ENCODE measurements at places on chromosomes 2 and 18.

- DNase-seq, result no peak
Measured at GRCh38 chr18:45775743-45776142, 49.7 kb upstream of the SIGLEC15 start.

GRCh38 chr2:209565896-209566582, 142.2 kb downstream of the MAP2 start:
- DNase-seq, result no peak

DNA sequence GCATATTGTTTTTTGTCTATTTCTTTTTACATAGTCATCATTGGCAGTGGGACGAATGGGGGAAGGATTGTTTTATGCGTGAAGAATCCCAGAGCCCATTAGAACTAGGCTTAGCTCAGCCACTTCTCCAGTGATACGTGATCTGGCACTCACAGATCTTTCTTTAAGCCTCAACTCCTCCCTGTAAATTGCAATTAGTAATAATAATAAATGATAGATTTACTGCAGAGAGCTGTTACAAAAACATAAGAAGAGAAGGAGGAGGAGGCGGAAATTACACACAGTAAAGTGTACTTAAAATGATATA, 629.3 kb downstream of the NRXN1 start:
- no peak for DNase-seq

GRCh38 chr2:53784436-53784835, 2.3 kb downstream of the ASB3 start:
- DNase-seq, result no peak

DNA sequence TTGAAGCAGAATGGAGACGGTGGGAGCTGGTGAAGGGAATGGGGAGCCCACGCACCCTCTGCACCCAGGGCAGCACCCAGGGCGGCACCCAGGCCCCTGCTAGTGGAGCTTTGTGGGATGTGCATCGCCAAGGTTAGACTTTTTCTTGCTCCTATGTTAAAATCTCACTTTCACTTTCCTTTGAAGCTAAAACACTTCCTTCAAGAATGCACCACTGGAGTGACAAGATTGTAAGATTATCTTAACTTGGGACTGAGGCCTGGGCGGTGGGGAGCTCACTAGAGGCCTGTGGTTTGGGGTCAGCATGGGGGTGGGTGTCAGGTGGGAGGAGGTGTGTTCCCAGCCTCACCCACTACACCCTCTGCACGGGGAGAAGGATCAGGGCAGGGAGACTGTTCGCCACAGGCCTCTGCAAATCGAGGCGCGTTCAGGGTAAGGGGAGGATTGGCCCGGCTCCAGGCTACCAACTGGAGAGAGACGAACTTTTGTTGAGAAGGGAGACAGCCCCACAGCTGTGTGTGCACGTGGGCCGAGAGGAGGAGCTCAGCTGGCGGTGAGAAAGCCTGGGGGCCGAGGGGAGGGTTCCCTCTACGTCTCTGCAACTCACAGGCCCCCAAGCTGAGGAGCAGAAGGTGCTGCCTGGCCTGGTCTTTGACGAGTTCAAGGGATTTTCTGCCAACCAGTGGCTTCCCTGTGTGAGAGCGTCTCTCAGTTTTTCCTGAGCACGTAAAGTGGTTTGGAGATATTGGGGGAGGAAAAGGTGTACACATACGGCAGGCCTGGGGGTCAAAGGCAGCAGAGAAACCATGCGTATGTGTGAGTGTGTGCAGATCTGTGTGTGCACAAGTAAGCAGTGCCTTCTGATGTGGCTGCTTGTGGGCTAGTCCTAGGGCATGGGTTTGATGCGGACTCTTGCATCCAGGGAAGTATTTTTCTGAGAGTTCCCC, 147.7 kb downstream of the KLHL29 start:
- DNase-seq, result peak; percentile 16

DNA sequence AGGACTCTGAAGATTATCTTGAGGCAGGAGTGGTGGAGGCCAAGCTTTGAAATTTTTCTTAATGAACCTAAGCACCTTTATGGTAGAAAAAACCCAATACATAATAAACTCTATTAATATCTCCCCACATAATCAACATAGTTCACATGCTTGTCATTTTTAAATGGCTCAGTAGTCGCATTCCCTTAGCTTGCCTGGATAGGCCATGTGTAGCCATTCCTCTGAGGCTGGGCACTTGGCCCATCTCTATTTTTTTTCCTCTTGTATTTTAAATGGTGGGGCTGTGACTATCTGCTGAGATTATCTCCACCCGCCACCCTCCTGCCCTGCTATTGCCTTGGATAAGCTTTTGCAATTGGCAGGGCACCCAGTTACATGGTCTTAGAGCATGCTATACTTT, 143.1 kb downstream of the FHOD3 start:
- no peak for DNase-seq

- no peak for DNase-seq
Measured at GRCh38 chr18:24602201-24602600, 141.8 kb downstream of the HRH4 start.

GRCh38 chr2:191115391-191115790, 35.4 kb downstream of the STAT4 start:
- DNase-seq, result no peak

DNA sequence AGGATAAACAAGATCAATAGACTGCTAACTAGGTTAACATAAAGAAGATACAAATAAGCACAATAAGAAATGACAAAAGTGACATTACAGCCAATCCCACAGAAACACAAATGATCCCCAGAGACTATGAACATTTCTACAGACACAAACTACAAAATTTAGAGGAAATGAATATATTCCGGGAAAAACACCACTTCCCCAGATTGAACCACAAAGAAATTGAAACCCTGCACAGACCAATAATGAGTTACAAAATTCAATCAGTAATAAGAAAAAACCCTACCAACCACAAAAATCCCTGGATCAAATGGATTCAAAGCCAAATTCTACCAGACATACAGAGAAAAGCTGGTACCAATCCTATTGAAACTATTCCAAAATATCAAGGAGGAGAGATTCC, 232.4 kb upstream of the RBMS1 start:
- DNase-seq, result no peak

GRCh38 chr2:142885543-142885942, 8.1 kb downstream of the KYNU start:
- DNase-seq, result no peak

DNA sequence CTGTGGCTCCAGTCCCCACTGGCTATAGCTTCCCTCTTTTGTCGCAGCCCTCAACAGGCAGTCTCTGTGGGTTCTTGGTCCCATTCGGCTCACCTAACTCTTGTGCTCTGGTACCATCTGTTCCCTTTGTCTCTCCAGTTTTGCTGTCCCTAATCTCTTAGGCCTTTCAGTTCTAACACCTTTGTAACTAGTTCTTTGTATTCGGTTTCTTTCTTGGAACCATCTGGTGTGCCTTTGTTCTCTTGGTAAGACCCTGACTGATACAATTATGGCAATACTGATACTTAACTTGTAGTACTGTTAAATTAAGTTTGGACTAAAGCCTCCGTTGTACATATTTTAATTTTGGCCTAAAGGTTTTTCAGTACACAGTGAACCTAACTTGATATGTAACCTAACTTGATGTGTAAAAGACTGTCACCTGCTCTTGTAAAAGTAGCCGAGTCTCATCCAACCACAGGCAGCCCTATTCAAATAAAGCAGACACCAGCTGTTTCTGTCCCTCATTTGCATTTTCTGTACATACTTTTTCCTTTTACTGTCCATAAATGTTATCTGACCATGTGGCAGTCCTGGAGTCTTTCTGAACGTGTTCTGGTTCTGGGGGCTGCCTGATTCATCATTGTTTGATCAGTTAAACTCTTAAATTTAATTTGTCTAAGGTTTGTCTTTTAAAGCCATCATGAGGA, 4.8 kb upstream of the MRPL44 start:
- no peak for DNase-seq

DNA sequence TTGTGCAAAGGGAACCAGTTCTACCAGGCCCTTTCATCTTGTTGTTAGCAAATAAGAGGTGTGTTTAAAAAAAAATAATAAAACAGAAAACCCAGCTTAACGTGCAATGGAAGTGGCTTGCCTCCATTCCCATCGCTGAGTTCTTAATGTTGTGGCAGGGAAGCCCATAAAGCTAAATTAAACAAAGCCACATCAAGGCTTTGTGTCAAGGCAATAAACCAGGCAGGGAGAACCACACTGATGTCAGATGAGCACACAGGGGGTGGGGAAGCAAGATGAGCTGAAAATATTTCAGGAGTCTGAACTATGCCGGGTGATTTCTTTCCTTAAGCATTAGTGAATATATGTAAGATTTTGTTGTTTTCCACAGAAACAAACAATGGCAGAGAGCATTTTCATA, 73.5 kb downstream of the PHLPP1 start:
- no peak for DNase-seq

GRCh38 chr18:67432806-67433205, 83.7 kb downstream of the DSEL start:
- no peak for DNase-seq

- DNase-seq, result no peak
Measured at GRCh38 chr2:236317938-236318396, 53.8 kb upstream of the ASB18 start.

DNA sequence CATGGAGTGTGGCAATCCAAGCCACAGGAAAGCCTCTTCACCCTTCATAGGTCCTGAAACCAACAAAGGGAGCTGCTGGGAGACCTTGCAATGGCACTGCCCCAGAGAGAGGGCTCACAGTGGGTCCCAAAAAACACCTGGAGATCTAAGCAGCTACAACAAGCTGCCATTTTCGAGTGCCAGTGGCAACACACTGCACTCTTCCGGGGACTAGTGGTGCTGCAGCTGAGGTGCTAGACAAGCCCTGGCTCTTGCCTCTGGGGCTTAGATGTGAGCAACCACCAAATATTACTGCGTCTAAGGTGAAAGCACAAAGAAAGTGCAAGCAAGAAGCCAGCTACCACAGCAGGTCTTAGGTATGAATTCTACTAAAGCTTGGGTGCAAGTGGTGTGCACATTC, 192.9 kb downstream of the NOL4 start:
- DNase-seq, result no peak

GRCh38 chr18:74507097-74507881, 11.1 kb downstream of the CNDP2 start:
- no peak for DNase-seq

DNA sequence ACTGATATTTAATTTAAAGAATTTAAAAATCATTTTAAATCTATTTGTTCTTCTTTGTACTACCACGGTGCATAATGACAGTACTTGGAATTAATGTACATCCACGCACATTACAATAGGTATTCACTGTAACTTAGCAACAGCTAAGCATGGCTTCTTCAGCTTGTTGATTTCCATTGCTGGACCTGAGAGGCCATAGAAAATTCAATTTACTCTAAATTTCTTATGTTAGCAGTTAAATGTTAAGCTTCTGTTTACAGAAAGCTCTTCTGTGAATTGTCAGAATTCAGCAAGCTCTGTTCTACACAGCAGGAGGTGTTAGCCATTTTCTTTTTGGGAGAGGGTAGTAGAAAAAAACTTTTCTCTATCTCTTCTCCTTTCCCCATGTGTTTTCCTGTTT, 1149.3 kb upstream of the CDH2 start:
- DNase-seq, result no peak

- DNase-seq, result no peak
Measured at GRCh38 chr2:52292801-52293200, 1260.9 kb upstream of the NRXN1 start.

GRCh38 chr2:64463781-64464180, 9.8 kb downstream of the LGALSL start:
- DNase-seq, result no peak

DNA sequence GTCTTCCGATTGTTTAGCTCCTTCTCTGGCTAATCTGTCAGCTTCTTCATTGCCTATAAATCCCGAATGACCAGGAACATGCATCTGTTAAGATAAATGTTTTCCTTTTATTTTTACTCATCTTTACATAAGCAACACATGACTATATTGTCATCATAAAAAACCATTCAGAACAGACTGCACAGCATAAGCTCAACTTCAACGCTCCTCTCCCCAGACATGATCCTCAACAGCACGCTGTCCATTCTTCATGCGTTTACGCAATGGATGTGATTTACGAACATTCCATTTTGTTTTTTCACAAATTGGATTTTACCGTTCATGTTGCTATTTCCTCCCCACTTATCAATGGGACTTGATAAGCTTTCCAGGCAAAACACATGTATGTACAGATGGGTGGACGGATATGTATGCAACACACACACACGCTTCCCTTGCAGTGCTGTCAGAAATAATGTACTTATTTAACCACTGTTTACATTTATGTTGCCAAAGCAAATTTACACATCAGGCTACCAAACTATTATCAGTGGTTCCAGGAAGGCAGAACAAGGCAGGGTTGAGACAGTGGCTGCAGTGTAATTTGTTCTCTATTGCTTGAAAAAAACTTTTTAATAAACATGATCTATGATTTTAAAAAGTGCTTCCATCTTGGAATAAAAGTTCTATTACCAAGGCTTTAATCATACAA, 12.2 kb downstream of the RNASEH1 start:
- no peak for DNase-seq

- no peak for DNase-seq
Measured at GRCh38 chr2:148484066-148484465, 160.5 kb upstream of the EPC2 start.

DNA sequence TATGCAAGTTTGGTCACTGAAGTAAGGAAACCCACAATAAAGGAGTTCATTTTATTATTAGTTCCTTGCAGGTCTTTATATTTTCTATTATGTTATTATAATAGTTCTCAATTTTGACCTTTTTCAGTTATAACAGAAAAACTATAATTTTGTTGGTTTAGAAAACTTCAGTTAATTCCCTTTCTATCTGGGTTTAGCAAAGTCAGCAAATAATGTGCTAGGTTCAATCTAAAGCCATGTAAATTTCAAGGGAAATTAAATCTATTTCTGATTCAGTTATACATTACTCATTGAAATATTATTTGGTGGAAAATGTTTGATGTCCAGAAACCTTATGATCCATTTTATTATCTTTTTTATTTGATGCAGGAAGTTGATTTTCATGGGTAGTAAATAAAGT, 43.7 kb downstream of the MYL1 start:
- DNase-seq, result no peak

GRCh38 chr2:231512222-231512621, 18.0 kb downstream of the NMUR1 start:
- DNase-seq, result no peak

DNA sequence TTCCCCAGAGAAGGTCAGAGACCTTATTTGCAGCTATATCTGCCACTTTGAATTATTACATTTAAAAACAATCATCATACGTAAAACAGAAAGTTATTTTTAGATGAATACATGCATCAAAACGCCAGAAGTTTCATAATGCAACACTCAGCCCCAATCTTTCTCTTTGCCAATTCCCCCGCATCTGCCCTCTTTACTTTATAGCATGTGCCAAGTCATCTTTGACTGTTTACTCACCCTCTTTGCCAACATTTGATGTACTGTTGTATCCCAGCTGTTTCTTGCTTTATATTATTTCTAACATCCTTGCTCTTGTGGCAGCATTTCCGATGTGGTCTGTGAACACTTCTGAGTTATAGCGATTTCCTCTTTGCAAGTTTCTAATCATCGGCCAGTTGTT, 86.2 kb downstream of the CRIM1 start:
- no peak for DNase-seq

DNA sequence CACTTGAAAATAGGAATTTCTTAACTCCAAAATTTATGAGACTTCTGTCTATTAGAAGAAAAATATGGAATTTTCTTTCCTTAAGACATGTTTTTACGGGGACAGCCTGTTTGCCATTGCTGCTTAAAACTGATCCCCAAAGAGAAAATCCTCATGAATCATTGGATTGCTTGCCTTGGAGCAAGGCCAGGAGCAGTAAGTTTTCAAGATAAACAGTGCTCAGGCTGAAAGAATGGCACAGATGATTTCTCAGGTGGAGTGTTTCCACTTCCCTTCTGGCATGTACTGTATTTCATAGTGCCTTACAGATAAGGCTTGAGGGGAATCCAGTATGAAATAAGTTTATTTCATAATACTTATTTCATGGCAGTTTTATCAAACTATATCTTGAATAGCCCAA, 74.3 kb upstream of the MMADHC start:
- no peak for DNase-seq
